ENCODE measurements at places on chromosomes 7 and 10.
A peak's percentile ranks its signal among the peaks of the same experiment; 100 is the strongest.

- DNase-seq, result no peak
Measured at GRCh38 chr10:132406750-132407149, 9.8 kb downstream of the PWWP2B start.

GRCh38 chr7:112821345-112821744, 31.2 kb upstream of the TMEM168 start:
- DNase-seq, result no peak

- DNase-seq, result no peak
Measured at GRCh38 chr7:144842377-144842851, 6.6 kb upstream of the TPK1 start.

GRCh38 chr7:15888090-15888489, 201.6 kb upstream of the MEOX2 start:
- no peak for DNase-seq

GRCh38 chr7:155959894-155960293, 147.6 kb upstream of the SHH start:
- no peak for DNase-seq

- no peak for DNase-seq
Measured at GRCh38 chr10:43111101-43111500, 27.1 kb upstream of the CSGALNACT2 start.

DNA sequence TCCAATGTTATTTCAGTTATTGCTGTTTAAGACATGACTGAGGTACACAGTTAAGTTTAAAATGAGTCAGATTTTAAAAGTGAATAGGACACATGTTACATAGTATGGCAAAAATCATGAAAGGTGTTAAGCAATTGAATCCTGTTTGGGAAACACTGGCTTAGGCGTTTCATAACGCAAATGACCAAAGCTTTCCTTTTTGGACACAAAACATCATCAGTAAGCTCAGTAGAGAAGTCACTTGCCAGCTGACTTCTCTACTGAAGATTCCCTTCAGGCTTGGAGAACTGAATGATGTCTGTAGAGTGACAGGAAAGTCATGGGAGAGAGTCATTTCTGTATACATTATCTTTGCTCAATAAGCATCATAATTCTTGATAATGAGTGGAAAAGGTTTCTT, 64.4 kb upstream of the RSBN1L start:
- no peak for DNase-seq

DNA sequence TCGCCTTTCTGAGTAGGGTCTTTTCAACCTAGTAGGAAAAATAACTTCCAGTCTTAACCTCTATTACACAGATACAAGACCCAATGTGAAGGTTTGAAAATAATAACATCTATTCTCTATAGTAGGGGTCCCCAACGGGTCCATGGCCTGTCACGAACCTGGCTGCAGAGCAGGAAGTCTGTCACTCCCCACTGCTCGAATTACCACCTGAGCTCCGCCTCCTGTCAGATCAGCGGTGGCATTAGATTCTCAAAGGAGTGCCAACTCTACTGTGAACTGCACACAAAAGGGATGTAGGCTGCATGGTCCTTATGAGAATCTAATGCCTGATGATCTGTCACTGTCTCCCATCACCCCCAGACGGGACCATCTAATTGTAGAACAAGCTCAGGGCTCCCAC, 7.4 kb downstream of the YWHAG start:
- DNase-seq, result no peak

DNA sequence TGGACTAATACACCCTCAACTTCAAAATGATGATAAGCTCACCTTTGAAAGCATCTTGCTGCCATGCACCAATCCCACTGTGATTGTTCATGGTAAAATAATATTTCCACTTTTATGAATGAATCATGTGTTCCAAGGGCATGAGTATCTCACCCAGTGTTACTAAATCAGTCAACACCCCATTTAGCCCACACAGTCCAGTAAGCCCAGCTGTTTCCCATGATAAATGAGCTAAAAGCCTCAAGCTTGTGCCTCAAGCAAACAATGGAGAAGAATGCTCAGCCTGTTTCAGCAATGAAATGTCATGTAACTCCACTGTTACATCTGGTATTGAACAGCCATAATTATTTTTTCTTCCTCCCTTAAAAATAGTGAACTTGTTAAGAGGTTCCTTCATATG, 442.5 kb downstream of the XPNPEP1 start:
- DNase-seq, result no peak

- no peak for DNase-seq
Measured at GRCh38 chr7:100723732-100724275, 3.5 kb downstream of the EPO start.

DNA sequence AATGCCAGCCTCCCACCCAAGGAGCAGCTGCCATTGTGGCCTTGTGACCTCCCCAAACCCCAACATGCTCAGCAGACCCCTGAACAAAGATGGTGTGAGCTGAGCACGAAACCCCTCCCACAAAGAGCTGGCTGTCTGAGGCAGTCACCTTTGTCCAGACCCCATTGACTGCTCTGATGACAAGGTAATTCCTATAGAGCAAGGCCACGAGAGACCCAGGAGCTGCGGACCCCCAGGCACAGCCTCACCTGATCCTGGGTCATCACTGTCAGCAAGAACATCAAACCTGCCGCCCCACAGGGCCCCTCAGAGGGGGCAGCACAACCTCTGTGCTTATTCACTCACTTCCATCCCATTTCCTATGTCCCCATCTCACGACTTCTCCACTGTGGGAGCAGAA, 102.6 kb downstream of the CPXM2 start:
- DNase-seq, result no peak

DNA sequence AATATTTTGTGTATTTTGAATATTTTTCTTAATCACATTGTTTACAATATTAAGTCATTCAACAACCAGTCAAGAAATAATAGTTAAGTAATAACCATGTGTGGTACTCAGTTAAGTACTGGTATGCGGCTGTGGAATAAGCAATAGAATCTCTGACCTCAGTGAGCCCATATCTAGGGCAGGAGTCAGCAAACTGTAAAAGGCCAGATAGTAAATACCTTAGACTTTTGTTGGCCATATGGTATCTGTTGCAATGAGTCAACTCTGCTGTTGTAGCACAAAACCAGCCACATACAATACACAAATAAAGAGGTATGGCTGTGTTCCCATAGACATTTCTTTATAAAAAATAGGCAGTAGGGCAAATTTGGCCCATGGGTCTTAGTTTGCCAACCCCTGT, 311.6 kb upstream of the SEMA3A start:
- no peak for DNase-seq

DNA sequence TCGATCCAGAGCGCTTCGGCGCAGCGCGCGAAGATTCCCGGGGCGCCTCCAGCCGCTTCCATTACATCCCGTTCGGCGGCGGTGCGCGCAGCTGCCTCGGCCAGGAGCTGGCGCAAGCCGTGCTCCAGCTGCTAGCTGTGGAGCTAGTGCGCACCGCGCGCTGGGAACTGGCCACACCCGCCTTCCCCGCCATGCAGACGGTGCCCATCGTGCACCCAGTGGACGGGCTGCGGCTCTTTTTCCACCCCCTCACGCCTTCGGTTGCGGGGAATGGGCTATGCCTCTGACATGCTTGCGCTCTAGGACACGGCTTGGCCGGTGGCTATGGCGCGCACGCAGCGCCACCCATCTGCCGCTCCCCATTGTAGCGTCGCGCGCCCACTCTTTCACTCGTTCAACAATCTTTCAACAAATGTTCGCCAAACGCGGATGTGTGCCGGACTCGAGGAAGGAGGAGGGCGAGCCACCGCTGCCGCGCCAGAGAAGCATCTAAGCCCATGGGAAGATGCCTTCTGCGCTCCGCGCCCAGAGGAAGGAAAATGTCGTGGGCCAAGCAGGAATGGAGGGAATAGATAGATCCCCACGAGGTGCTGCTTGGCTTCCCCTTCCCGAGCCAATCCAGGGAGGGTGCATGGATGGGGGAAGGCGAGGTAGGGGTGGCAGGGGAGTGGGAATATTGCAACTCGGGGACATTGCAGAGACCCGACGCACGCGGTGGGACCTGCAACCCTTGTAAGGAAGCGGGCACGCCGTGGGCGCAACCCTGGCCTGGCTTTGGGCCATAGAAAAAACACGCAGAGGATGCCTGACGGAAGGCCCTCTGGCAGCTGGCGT, 5.1 kb upstream of the CYP26A1 start:
- peak; percentile 60 for DNase-seq

DNA sequence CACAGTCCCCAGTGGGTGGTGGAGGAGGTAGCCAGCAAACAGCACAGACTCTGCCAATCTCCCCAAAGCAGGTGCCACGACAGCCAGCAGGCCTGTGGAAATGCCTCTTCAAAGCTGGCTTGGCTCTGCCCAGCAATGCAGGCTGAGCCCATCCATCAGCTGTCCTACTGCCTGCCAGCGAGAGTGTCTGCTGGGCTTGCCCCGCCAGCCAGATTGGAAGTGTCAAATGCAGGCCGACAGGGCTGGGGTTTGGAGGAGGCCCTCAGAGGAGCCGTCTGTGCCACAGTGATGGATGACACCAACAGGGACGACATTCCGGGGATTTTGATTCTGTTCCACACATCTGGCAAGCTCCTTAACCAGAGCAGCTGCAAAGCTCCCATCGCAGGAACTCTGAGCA, 16.7 kb downstream of the HABP2 start:
- DNase-seq, result no peak

DNA sequence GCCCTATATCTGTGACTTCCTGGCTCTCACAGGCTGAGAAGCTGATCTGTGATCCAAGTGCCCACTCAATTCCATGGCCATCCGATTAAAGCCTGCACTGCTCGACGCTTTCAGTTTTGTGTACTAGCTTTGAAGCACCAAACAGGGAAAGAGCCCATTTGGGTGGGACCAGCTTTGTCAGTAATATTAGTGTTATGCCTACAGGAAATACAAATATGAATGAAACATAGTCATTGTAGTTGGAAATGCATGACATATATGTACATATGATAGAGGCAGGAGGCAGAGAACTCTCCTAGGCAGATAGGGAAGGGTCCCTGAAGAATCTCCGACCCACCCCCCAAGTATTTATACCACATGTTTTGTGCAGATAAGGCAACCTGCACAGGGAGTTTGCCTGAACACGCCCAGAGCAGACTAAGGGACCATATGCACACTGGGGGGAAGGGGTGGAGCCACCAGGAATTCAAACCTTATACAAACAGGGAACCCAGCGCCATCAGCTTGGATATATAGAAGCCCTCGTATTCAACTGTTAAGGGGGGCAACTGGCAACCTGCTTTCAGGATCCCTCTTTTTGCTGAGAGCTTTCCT, 653.2 kb downstream of the PARD3 start:
- peak; percentile 45 for DNase-seq
